ENCODE measurements at places on chromosomes 12 and 14.

DNA sequence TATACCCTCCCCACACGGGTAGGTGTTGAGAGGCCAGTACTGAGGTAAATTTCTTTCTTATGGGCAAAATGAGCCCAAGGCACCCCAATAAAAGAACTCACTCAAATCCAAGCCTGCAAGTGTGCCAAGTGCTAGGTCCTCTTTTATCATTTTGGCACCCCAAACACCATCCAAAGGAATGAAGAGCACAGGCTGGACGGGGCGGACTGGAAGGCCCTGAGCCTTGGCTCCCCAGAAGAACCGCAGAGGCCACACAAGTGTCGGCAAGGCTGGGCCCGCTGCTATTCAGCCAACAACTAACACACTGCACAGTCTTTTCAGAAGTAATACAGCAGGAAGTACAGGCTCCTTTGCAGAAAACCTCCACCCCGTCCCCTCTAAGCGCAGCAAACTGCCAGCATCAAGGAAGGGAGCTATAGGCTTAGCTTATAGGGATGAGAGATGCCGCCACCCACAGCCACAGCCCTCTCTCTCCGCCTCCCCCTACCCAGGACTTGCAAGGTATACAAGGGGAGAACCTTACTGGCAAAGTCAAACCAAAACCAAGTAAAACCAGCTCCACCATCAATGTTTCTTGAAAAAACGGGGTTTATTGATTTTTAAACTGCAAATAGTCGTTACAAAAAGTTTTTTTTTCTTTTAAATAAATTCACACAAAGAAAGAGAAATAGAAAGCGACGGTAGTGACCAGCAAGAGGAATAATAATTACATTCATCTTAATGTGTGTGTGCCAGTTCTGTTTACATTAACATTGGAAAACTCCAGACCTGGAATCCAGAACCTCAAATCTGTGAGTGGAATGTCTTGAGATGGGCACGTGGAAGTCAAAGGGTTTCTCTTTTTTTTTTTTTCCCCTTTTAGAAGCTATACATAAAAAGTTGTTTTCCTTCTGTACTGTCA, 5.5 kb downstream of the ZFP36L1 start:
- ATAC-seq: peak; percentile 3

DNA sequence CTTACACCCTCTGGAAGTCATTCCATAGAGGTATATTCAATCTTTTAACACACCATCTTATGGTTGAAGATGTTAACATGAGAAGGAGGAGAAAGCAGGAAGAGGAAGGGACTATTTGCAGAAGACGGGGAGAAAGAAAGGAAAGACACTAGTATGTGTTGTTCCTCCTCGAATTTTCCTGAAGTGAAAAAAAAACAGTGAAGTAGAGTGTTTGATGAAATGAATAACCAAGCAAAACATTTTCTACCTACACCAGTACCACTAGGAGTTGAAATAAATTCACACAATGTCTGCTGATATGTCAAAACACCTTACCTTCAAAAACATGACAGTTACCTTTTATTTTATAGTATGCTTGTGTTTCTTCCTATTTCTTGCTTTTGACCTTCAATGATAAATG, 1.4 kb upstream of the CNOT2 start:
- no peak for ATAC-seq

DNA sequence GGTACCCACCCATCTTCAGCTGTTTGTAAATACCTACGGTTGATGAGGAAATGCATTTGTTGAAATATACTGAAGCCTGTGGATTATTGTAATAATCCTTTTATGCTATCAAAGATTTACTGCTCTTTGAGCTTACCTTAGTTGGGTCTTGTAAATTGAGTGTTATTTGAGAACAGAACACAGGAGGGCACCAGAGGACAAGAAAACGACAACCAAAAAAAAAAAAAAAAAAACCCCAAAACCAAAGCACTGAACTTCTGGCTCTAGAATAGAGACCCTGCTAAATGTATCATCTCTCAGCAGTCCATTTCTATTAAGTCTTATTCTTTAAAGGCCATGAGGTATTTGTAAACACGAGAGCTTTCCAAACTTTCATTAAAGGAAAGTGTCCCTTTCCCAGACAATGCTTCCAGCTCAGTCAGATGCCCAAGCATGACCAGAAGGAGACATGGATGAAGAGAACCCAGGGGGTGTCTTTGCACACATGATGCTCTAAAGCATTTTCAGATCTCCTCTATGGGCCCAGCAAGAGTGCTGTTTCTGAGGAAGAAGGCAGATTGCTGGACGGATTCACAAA, 763.9 kb downstream of the NRXN3 start:
- ATAC-seq: no peak

DNA sequence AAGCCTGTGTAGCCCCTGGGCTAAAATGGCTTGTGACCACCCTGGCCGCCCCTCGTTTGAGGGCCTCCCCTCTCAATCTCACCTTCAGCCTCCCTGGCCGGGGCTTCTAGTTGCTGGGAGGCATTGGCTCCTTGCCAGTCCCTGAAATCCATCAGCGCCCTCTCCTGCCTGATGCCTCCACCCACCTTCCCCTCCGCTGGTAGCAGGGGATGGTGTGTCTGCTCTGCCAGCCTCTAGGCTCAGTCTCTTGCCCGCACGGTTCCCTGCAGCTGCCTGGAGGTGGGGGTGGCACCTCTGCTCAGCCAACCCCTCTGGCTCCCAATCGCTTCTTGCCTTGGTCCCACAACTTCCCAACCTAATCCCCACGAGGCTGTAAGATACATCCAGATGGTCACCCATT, 167.9 kb downstream of the PHETA1 start:
- no peak for ATAC-seq

- ATAC-seq: no peak
Measured at GRCh38 chr12:81021834-81022233, 56.0 kb upstream of the ACSS3 start.

GRCh38 chr14:80078501-80078900, 132.8 kb downstream of the DIO2 start:
- ATAC-seq: no peak
